ENCODE measurements at places on chromosomes 6 and 20.

DNA sequence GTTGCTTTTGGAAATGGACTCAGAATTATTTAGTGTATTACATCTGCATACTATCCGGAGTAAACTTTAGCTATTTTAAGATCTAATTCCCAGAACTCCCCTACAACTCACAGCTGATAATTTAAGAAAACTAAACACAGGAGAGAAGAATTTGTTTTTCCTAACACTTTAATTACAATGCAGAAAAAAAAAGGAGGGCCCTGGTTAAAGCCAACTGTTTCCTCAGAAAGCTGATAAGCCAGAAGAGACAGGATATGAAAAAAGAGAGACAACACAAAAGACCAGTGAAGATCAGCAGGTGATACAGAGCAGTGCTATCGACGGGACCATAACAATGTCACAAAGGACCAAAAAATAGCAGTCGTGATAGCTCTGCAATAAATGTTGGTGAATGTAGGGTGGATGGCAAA, 5.8 kb downstream of the IFNGR1 start:
- DNase-seq = no peak

DNA sequence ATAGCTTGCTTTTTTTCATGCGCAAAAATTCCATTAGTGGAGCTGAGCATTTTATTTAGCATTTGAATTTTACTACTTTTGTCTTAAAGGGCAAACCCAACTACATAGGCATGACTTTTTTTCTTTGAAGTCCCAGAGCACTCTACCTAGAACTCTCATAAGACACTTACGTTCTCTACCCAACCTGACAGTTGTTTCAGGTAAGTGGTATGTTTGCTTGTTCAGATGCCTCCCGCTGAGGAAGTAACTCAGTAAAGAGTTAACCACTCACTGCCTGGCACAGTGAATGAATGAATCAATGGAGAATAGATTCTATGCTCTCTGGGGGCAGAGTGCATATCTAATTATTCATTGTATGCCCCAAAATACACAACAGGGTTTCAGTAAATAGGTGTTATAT, 212.3 kb upstream of the PRDM1 start:
- no peak for DNase-seq

DNA sequence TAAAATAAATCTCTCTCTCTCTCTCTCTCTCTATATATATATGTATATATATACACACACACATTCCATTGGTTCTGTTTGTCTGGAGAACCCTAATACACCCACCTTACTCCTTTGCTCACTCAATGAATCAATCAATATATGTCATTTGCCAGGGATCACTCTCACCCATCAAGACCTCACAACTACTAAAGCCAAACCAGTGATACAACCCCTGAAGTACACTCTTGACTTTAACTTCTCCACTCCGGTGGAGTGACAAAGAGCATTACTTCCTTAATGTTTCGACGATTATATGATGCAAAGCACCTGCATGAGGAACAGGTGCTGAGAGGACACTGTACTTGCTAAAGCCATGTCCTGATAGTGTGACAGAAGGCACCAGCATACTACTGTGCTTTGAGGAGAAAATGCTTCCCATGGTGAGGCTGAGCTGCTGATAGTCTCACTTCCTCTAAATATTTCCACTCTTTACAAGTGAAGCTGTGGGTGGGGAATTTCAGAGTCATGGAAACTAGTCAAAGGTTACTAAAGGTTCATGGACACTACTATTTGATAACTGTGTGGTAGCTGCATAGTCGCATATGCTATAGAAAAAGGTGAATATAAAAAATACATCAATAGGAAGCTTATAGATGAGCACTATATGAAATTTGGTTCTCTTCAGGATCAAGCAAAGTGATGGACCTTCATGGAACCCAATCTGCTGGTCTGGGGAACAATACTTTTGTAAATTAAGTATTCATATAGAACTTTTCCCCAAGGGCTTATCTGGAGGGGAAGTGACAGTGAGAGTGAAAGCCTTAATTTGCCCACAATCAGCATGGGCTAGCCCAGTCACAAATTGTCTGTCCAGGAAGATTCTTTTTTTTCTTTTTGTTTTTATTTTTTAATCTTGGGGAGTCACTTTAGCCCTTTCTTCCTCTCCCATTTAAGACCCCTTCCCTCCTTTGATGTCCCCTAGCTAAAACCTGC, 141.9 kb upstream of the NEDD9 start:
- DNase-seq = no peak

DNA sequence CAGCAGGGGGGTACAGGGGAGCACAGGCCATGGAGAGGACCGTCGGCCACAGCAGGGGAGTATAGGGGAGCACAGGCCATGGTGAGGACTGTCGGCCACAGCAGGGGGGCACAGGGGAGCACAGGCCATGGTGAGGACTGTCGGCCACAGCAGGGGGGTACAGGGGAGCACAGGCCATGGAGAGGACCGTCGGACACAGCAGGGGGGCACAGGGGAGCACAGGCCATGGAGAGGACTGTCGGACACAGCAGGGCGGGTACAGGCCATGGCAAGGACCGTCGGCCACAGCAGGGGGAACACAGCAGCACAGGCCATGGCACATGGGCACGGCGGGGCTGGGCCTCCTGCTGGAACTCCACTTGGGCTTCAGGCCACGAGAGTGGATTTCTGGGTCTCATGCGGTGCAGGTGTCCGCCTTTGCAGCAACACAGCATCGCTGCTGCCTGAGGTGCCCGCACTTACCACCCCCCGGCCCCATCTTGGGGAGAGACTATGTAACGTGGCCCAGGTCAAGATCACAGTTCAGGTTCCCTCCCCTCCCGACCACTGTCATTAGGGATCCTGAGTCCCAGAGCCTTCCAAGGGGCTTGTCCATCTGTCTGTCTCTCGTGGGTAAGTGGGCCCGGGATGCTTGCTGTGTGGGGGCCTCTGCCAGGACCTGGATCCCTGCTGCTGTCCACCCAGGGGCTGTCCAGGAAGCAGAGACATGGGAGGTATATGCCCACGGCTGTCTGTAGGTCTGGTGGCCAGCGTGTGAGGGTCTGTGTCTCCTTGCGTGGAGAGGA, 2.5 kb downstream of the NPBWR2 start:
- DNase-seq = no peak

GRCh38 chr20:47680804-47681529, 104.3 kb downstream of the SULF2 start:
- DNase-seq = no peak

DNA sequence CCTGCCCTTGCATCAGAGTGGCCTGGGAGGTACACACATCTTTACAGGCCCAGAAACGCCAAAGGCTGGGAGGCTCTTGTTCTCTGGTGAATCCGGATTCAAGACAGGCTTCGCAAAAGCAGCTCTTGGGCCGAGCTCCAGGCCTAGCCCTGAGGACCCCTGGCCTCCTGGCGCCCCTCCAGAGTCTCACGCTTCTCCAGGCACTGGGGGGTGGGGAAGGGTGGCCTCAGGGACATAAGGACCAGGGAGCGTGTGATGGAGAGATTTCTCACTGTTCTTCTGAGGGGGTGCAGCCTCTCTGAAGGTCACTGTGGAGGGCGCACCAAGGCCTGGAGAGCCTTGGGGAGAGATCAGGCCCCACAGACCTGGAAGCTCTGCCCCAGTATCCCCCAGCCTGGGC, 349.2 kb downstream of the ZFAND3 start:
- DNase-seq = no peak

DNA sequence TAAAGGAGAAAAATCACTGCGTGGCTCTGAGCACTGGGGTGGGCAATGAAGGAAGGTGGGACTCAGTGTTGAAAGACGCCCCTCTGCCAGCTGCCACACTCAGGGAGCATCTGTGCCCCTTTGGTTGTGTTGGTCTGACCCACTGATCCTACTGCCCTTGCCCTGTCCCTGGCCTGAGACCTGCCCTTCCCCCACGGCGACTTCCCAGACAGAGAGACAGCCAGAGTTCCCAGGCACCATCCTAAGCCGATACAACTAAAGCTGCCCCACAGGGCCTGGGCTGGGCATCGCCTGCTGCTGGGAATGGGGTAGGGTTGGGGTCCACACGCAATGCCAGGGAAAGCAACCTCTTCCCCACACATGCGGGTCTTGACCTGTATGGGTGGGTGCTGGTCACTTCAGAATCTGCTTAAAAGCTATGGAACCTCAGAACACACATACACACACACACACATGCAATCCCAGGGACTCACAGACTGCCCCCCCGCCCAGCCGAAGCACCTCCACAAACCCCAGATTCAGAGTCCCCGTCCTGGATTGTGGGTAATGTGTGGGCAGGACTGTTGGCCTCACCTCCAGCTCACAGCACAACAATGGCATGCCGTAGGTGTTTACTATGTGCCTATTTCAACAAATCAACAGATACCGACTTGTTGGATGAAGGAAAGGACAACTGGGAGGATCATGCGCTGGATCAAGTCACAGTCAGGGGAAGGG, 10.9 kb upstream of the SPDEF start:
- no peak for DNase-seq

DNA sequence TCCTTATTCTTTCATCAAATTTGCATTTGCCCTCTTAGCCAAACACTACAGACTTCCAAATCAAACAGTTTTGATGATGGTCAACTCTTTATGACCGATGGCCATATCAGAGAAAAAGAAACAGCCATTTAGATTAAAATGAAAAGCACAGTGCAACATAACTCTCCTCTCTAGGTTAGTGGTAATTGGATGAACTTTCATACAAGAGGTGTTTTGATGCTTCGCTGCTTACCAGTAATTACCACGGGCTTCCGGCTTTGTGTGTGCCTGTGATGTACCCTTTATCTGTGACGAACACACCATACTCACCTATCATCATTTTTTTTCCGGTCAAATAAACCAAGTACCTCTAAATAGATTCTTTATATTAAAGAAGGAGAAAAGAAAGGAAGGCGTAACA, 181.8 kb downstream of the FOXA2 start:
- DNase-seq = no peak

- no peak for DNase-seq
These were observed 143.2 kb upstream of the ZNF217 start for GRCh38 chr20:53736757-53737395.

DNA sequence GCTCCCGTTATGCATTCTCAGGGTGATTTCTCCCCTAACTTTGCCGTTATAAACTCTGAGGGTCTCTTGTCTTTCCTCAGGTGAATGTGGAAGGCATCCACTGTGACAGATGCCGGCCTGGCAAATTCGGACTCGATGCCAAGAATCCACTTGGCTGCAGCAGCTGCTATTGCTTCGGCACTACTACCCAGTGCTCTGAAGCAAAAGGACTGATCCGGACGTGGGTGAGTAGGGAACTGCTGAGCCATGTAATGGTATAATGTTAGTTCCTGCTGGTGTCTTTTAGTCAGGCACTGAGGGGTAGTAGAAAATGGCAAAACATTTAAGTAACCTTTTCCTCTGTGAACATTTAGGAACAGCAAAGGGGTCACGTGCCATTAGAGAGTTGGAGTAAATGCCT, 395.4 kb downstream of the ARHGAP18 start:
- no peak for DNase-seq

DNA sequence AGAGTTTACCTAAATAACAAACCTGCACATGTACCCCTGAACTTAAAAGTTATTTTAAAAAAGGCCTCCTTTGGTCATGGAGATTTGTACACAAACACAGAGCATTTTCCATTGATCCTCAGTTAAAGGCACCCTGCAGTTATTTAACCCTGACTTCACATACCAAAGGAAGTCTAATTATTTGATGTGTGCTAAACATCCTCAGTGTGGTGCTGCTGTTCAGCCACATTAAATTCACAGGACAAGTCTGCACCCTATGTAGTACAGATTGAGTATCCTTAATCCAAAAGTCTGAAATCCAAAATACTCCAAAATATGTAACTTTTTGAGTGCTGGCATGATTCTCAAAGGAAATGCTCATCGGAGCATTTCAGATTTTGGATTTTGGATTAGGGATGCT, 21.4 kb downstream of the KCNQ5 start:
- DNase-seq = no peak

GRCh38 chr6:52597738-52598122, 20.9 kb upstream of the TRAM2 start:
- DNase-seq = no peak

GRCh38 chr6:90080876-90081481, 186.7 kb downstream of the GJA10 start:
- no peak for DNase-seq

DNA sequence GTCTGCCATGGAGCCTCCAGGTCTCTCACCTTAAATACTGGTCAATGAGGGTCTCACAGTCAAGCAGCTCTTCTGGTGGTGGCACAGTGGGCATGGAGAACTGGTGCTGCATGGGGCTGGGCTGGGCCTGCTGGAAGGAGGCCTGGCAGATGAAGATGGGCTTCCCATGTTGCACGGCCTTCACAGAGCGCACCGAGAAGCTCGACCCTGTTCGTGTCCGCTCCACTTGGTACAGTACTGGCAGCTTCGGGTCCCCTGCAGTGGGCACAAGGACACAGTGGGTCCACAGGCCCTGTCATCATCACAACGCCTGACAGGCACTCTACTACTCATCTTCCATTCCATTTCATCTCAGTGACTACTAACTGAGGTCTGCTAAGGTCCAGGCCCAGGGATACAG, 8.8 kb downstream of the ACOT8 start:
- no peak for DNase-seq

- DNase-seq = no peak
These were observed 29.4 kb downstream of the UTRN start for GRCh38 chr6:144314562-144314961.

GRCh38 chr6:142824426-142824825, 120.5 kb downstream of the HIVEP2 start:
- DNase-seq = no peak

DNA sequence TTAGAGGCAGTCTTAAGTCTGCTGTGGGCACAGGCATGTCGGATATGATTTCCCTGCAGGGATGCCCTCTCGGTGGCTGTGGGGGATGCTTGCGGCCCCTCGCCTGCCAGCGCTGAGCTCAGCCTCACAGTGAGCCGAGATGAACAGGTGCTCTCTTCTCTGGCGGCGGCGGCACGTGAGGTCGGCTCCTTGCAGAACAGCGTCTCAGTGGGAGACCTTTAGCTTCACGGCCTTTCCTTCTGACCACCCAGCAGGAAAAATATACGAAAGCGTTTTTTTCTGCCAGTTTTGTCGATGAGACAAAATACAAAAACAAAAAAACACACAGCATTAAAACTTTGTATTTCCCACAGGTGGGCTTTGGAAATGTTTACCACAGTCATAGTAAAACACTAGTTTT, 23.6 kb downstream of the FOXA2 start:
- DNase-seq = no peak

GRCh38 chr6:62465206-62465605, 179.2 kb upstream of the KHDRBS2 start:
- no peak for DNase-seq

DNA sequence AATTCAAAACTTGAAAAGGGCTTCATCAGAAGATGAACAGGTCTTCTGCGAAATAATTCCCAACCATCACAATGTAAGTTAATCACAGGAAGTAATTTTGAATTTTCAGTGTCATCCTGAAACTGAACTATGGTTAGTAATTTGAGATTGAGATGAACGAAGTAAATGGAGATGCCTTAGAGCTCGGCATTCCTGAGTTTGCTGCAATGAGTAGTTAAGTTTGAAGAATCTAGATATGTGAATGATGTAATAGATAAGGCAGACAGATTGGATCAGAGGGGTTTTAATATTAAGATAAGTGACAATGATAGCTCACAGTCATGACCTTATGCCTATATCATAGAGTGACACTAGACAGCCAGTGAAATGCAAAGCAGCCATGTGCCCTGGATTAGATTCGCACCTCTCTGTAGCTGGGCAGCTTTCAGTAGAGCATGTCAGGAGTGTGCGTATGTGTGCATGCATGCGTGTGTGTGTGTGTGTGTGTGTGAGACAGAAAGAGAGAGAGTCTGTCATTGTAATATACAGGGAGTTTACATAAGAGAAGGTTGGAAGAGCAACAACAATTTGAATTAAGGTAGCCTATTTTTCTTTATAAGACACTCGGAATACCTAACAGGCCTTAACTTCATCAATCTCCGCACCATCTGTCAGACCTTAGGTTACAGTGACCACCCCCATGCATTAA, 233.0 kb downstream of the GMPR start:
- no peak for DNase-seq

GRCh38 chr20:58557733-58558342, 42.6 kb upstream of the APCDD1L start:
- DNase-seq = no peak
